ENCODE measurements at places on chromosomes 2 and 18.

DNA sequence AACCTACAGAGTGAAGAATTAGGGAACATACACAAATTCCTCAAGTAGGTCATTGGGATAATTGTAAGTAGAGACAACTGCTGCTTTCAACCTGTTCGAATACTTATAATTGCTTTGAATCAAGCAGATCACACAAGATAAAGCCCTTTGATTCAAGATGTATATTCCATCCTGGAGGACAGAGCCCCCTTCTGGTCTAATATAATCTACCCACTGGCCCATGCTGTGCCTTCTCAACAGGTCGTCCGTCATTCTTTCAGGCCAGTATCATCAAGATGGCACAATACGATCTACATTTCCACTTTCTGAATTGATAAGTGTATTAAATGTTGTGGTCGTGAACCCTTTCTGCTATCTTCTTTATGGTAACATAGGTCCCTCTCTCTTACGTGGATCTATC lies 387.0 kb upstream of the CDH19 start:
- no peak for DNase-seq

- no peak for DNase-seq
Measured at GRCh38 chr2:27322301-27322765, 564 bp downstream of the MPV17 start.

DNA sequence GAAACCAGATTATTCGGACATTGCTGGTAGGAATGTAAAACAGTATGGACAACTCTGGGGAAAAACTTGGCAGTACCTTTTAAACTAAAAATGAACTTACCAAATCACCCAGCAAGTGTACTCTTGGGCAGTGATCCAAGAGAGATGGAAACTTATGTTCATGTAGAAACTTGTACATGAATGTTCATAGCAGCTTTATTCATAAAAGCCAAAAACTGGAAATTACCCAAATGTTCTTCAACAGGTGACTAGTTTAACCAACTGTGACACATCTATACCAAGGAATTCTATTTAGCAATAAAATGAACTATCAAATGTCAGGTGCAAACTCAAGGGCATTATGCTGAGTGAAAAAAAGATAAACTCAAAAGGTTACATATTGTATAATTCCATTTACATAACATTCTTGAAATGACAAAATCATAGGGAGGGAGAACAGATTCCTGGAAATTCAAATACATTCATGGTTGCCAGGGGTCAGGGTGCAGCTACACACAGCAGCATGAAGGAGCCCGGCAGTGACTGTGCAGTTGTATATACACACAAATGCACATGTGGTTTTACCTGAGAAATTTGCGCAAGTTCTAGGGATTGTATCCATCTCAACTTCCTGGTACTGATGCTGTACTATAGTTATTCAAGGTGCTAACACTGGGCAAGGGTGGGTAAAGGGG lies 3.5 kb upstream of the RNU4ATAC start:
- DNase-seq, result no peak

- no peak for DNase-seq
Measured at GRCh38 chr2:69585855-69586555, 57.5 kb downstream of the AAK1 start.

DNA sequence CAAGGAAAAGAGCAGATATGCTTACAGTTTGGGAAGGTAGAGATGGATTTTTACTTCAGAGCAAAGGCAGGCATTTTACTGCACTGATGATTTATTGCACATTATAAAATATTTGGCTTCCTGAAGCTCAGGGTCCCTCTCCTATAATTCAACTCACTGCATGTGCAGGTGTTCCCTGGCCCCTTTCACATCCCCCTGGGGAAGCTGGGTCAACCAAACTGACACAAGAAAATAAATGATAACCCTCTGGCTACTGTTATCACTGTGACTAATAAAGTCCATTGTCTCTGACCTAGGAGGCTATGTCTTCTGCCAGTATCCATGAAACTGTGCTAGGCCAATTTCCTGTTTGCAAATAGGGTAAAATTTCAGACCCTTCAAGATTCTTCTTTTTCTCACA lies 163.1 kb downstream of the ARL6IP6 start:
- DNase-seq, result no peak

- no peak for DNase-seq
Measured at GRCh38 chr2:11572996-11573395, 39.2 kb downstream of the GREB1 start.

DNA sequence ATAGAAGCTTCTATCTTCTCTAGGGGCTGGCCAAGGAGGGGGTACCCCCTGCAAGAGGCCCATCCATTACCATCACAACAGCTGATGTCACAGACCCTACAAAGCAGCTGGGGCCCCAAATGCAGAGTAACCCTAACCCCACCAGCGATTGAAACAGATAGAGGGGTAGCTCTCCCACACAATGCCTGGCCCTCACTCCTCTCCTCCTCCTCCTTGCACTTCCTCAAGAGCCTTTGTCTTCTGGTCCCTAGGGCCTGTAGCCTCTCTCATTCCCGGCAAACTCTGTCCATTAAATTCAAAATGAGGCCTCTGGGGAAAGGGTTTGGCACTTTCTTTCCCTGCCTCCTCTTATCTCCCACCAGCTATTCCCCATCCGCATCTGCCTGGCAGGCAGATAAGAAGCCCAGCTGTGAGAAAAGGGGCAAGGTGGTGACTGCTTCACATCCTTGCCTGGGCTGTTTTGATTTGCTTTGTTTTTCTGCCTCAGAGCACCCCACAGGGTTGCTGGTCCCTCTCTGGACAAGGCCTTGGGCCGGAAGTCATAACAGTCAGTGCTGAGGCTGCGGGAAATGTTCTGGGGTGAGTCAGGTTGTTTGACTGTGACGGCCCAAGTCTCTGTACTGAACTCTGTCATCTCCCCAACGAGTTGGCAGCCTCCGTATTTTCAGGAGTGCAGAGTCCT lies 26.1 kb upstream of the CYP26B1 start:
- no peak for DNase-seq

DNA sequence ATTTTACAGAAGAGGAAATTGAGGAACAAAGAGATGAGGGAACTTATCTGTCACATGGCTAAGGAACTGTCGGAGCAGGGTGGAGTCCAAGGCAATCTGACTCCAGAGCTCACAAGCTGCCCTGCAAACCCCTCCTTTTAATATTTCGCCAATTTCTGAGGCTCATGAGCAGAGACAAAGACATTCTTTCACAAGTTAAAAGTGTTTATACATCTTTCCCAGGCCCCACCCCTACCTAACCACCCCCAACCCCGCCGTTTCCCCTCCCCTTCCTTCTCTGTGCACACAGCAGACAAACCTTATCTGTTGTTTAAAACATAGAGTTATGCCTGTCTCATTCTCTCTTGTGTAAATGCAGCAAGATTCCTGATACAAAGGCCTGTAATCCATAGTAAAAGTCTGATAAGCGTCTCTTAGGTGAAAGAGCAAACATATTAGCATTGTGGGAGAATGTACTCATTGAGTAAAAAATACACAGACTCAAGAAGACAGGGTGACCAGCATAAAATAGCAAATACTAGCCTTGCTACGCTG lies 44.3 kb downstream of the EPHA4 start:
- no peak for DNase-seq

GRCh38 chr18:48402953-48403352 lies 6.2 kb downstream of the ZBTB7C start:
- no peak for DNase-seq

DNA sequence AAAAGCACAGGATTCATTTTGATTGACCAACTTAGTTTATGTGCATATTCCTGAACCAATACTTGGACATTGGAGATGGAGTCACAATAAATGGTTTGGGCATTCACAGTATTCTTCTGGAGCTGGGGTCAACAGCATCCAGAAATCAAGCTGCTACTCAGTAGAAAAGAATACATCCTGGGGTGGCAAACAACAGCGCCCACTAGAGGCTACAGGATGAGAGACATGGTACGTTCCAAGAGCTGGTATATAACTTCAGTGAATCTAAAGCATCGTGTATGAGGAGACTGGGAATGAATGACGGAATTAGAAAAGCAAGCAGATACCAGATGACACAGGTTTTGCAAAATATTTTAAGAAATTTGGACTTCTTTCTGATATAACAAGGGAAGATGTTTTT lies 142.9 kb upstream of the FIGN start:
- no peak for DNase-seq

DNA sequence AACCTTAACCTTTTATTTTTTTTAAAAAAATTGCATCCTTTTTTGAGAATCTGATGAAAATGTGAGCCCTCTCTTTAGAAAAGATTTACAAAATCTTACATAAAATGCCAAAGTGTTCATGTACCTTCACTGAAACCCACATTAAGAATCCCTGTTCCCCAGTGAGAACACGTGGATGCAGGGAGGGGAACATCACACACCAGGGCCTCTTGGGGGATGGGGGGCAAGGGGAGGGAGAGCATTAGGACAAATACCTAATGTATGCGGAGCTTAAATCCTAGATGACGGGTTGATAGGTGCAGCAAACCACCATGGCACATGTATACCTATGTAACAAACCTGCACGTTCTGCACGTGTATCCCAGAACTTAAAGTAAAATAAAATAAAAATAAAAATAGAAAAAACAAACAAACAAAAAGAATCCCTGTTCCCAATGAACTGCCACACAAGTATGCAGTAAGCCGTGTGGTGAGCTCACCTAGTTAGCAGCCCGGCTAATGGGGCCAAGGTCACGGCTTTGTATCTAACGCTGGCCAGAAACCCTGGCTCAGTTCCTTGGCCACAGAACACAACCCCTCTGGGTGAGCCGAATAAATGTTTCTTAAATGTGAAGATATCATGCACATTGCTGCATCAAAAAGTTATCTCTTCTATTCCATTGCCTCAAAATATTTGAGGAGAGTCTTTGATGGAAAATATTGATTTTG lies 41.4 kb downstream of the CHST9 start:
- no peak for DNase-seq

DNA sequence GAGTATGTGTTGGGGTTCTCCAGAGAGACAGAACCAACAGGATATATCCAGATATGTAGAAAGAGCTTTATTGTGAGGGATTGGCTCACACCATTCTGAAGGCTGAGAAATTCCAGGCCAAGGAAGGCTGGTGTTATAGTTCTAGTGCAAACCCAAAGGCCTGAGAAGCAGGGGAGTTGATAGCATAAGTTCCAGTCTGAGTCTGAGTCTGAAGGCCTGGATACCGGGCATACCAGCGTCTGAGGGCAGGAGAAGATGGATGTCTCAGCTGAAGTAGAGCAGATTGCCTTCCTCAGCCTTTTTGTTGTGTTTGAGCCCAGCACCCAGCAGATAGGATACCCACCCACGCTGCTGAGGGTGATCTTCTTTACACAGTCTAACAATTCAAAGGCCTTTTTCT lies 211.7 kb upstream of the RASGRP3 start:
- no peak for DNase-seq

GRCh38 chr2:98899041-98899702 lies 36.9 kb downstream of the CRACDL start:
- DNase-seq, result no peak

- no peak for DNase-seq
Measured at GRCh38 chr2:74573747-74574562, 19.4 kb downstream of the DOK1 start.

- DNase-seq, result no peak
Measured at GRCh38 chr2:71358931-71359671, 27.5 kb downstream of the ZNF638 start.

- DNase-seq, result no peak
Measured at GRCh38 chr2:238286095-238286494, 2.3 kb downstream of the PER2 start.

DNA sequence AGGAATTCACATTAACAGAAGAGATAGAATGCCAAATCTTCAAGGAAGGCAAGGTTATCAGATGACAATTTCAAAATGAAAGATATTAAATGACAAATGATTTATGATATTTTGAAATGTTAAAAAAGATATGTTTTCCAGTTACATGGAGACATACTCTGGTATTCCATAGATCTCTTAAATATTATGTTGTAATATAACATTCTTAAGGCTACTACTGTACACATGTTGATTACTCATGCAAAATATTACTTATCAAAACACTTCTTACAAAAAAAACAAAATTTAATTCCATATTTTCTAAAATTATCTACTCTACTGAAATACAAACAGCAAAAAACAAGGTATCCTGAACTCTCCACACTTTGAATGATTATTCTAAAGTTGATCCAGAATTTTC lies 22.9 kb downstream of the RTTN start:
- DNase-seq, result no peak

- DNase-seq, result no peak
Measured at GRCh38 chr2:58237741-58238140, 3.4 kb downstream of the FANCL start.

GRCh38 chr2:233448220-233448559 lies 93.9 kb downstream of the DGKD start:
- DNase-seq, result no peak

GRCh38 chr18:52570975-52571374 lies 231.0 kb downstream of the DCC start:
- no peak for DNase-seq

GRCh38 chr2:143629340-143629739 lies 500.1 kb downstream of the ARHGAP15 start:
- DNase-seq, result no peak

DNA sequence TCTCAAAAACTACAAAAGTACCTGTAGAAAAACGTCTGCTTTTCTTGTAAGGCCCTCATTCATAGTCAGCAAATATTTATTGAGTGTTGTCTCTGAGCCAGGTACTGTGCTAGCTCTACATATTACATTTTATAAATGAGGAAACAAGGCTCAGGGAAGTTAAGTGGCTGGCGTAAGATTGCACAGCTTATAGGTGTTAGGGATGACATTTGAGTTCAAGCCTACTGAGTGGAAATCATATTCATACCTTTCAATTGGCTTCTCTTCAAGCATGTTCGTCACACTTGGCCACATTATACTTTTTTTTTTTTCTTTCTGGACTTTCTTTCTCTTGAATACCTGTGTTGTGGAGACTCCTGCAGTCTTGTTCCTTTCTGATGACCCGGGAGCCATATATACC lies 5.9 kb downstream of the NCOA1 start:
- no peak for DNase-seq

- DNase-seq, result no peak
Measured at GRCh38 chr2:11758187-11758586, 11.8 kb downstream of the LPIN1 start.

GRCh38 chr2:24971286-24971535 lies 544 bp downstream of the DNAJC27 start:
- no peak for DNase-seq

- no peak for DNase-seq
Measured at GRCh38 chr2:45055162-45055605, 45.9 kb upstream of the SIX2 start.

- DNase-seq, result no peak
Measured at GRCh38 chr2:42792087-42792582, 248 bp downstream of the HAAO start.

DNA sequence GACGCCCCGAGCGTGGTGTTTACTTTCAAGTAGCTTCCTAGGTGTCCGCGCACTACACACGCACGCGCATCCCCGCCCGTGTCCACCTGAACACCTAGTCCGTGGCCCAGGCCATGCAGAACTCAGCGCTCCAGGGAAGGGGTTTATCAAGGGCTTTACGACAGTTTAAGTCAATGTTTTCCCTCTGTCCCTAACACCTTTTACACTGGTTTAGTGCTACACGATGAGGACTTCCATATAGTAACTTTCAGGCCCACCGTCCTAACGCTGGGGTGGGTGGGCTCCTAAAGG lies 1.4 kb upstream of the BCL2 start:
- no peak for DNase-seq

- no peak for DNase-seq
Measured at GRCh38 chr2:60589104-60589503, 35.6 kb upstream of the BCL11A start.
